ENCODE measurements at places on chromosomes 13 and 19. TPM values are rescaled to one million over a fixed set of nuclear protein-coding genes. Genes with fewer than 3 reads are reported as not detected.

Gene CEACAM4
- total RNA-seq: not detected

DNA sequence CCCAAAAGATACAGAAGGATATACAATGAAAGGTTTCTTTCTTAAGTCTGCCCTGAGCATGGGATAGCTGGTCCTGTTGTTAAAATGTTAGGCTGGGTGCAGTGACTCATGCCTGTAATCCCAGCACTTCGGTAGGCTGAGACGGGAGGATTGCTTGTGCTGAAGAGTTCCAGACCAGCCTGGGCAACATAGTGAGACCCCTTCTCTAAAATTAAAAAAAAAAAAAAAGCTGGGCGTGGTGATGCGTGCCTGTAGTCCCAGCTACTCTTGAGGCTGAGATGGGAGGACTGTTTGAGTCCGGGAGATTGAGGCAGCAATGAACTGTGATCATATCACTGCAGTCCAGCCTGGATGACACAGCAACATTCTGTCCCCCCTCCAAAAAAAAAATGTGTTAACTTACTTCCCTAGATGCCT is 52.5 kb upstream of the SHKBP1 start:
- H3K36me3 ChIP-seq: no peaks in the 10 kb centered on the region
- no peak overlapping the region for H3K4me3 ChIP-seq
- peaks cover 5% of the 10 kb centered on the region for H3K4me1 ChIP-seq
- no peak for DNase-seq

Gene LAIR1
- total RNA-seq: 71.6 TPM

Gene ZNF541
- 0.40 TPM for total RNA-seq

Gene UNC13A
- total RNA-seq: 0.02 TPM

DNA sequence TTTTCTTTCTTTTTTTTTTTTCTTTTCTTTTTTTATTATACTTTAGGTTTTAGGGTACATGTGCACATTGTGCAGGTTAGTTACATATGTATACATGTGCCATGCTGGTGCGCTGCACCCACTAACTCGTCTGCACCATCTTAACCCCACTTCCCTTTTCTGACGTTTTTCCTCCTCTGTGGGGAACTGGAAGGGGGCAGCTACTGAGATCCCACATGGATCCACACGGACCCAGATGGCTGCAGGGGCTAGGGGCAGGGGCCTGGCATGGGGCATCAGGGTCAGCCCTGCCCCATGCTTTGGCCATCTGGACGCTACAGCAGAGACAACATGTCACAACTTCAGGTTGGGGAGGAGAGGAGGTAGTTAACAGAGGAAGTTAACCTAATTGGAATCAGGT is 54.3 kb downstream of the RUBCNL start:
- H3K27ac ChIP-seq: no peak overlapping the region
- H3K4me3 ChIP-seq: no peak overlapping the region
- peaks cover 42% of the 10 kb centered on the region for H3K4me1 ChIP-seq
- peaks cover 8% of the 10 kb centered on the region for H3K27me3 ChIP-seq
- DNase-seq: no peak
- H3K36me3 ChIP-seq: peaks cover 6% of the 10 kb centered on the region

Gene DDX39A
- total RNA-seq: 311 TPM

- H3K4me1 ChIP-seq: peaks cover 3% of the 10 kb centered on the region
- peaks cover 20% of the 10 kb centered on the region for H3K36me3 ChIP-seq
- no peak overlapping the region for H3K27ac ChIP-seq
- H3K27me3 ChIP-seq: no peaks in the 10 kb centered on the region
Measured at GRCh38 chr19:2214251-2214650, 21.9 kb downstream of the PLEKHJ1 start.

GRCh38 chr19:2201473-2202148 is 34.5 kb downstream of the PLEKHJ1 start:
- H3K36me3 ChIP-seq: peaks cover 9% of the 10 kb centered on the region
- no peaks in the 10 kb centered on the region for H3K27me3 ChIP-seq
- no peak overlapping the region for H3K4me3 ChIP-seq
- H3K27ac ChIP-seq: no peak overlapping the region
- no peak for DNase-seq

DNA sequence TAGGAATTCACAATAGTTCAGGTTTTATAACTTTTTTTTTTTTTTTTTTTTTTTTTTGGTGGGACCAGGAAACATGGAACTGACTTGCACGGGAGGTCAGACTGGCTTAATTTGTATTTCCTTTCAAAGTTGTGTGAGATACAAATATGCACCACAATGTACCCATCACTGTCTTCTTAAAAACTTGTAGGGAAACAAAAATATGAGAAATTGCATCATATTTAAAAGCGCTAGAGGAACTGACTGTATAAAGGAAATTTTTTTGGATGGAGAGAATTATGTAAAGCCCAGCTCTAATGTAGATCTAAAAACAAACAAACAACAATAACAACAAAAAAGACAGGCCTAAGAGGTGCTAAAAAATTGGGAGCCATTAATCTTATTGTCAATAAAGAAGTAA is 246.5 kb downstream of the DCT start:
- H3K27me3 ChIP-seq: peaks cover 6% of the 10 kb centered on the region
- H3K4me1 ChIP-seq: peaks cover 16% of the 10 kb centered on the region
- no peak overlapping the region for H3K27ac ChIP-seq
- H3K36me3 ChIP-seq: no peaks in the 10 kb centered on the region

GRCh38 chr13:99983499-99984401 is 2.2 kb downstream of the ZIC2 start:
- peak overlapping the region; percentile 41 for H3K4me3 ChIP-seq
- peak overlapping the region; percentile 75 for H3K27ac ChIP-seq
- H3K27me3 ChIP-seq: peaks cover 63% of the 10 kb centered on the region
- DNase-seq: no peak
- peaks cover 20% of the 10 kb centered on the region for H3K4me1 ChIP-seq

GRCh38 chr13:60790620-60791019 is 393.6 kb downstream of the TDRD3 start:
- DNase-seq: no peak
- no peaks in the 10 kb centered on the region for H3K27me3 ChIP-seq
- no peak overlapping the region for H3K27ac ChIP-seq
- no peak overlapping the region for H3K4me3 ChIP-seq

Gene GEMIN7
- 34.4 TPM for total RNA-seq

Gene CGB1
- not detected for total RNA-seq

- H3K27ac ChIP-seq: no peak overlapping the region
- H3K4me1 ChIP-seq: peaks cover 39% of the 10 kb centered on the region
- DNase-seq: no peak
- no peak overlapping the region for H3K4me3 ChIP-seq
Measured at GRCh38 chr19:1860042-1860775, 3.2 kb downstream of the KLF16 start.

GRCh38 chr19:14496029-14496833 is at the start of gene GIPC1:
Gene GIPC1, minus strand, starts transcription at chr19:14496127. Its CDS starts 13,151 bp downstream, at chr19:14482976.
- peak within 1 kb of the TSS; percentile 78 for H3K4me3 ChIP-seq
- H3K4me1 ChIP-seq: peaks cover 18% of the 10 kb centered on the region
- H3K36me3 ChIP-seq: peaks cover 2% of the 10 kb centered on the region
- DNase-seq: peak; percentile 83
- peaks cover 7% of the 10 kb centered on the region for H3K27me3 ChIP-seq
- H3K27ac ChIP-seq: peak within 1 kb of the TSS; percentile 24

DNA sequence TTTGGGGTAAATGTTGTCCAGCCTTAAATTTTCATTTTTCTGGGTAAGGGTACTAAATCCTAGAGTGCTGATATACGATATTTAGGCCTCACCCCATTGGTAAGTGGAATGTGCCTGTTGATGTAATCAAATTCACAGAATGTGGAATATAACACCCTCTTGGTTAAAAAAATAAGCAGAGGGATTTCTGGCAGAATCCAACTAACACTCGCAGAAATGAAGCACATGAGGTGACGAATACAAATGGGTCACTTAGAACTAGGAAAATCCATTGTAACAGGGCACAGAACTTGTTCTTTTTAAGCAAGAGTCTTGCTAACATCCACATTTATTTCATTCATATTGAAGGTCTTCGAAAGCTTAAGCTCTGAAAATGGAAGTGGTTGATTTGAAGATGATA is 320.3 kb downstream of the SHISA2 start:
- no peaks in the 10 kb centered on the region for H3K36me3 ChIP-seq
- H3K27ac ChIP-seq: no peak overlapping the region
- H3K4me3 ChIP-seq: no peak overlapping the region
- peaks cover 8% of the 10 kb centered on the region for H3K27me3 ChIP-seq
- DNase-seq: no peak

Gene CYP2A6
- not detected for total RNA-seq

DNA sequence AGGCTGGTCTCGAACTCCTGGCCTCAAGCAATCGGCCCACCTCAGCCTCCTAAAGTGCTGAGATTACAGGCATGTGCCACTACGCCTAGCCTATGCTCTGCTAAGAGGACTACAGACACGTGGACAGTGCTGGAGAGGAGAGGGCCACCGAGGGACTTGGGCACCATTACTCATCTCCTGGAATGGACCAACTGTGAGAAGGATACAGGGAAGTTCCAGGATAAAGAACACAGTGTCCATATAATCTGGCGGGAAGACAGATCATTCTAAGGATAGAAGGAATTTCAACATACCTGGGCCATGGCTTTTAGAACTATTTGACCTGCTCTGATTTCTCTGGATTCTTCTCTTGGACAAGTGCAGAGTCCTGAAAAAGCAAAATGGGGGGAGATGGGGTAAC is 12.8 kb downstream of the ZNF565 start:
- no peak for DNase-seq
- no peaks in the 10 kb centered on the region for H3K36me3 ChIP-seq
- H3K4me1 ChIP-seq: no peaks in the 10 kb centered on the region

Gene SELENOV
- not detected for total RNA-seq

Gene IGFL1
- total RNA-seq: not detected

DNA sequence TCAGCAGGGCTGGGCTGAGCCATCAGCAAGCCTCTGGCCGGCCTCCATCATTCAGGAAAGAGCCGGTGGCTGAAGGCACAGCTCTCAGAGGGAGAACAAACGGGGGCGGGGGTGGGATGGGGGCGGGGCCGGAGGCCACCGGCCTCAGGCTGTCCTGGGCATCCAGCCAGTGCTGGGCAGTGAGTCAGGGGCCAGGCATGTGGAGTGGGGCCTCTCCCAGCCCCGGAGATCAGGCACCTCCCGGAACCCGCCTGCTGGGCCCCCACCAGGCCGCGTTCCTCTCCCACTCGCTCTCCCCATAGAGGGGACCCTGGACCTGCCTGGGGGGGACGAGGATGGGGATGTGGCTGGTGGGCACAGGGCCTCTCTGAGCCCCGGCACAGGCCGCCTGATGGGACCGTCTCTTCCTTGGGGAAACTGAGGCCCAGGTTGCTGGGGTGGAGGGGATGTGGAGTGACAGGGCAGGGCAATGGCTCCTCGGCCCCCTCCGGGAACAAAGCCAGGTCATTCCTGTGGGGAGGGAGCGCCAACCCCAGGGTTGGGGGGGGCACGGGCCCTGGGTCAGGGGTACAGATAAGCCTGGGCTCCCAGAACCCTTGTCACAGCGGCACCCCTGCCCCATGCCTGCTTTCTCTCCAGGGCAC is 12.9 kb downstream of the SPC24 start:
- H3K27me3 ChIP-seq: no peaks in the 10 kb centered on the region
- H3K36me3 ChIP-seq: peaks cover 20% of the 10 kb centered on the region
- H3K27ac ChIP-seq: no peak overlapping the region

Gene CATSPERD
- not detected for total RNA-seq

DNA sequence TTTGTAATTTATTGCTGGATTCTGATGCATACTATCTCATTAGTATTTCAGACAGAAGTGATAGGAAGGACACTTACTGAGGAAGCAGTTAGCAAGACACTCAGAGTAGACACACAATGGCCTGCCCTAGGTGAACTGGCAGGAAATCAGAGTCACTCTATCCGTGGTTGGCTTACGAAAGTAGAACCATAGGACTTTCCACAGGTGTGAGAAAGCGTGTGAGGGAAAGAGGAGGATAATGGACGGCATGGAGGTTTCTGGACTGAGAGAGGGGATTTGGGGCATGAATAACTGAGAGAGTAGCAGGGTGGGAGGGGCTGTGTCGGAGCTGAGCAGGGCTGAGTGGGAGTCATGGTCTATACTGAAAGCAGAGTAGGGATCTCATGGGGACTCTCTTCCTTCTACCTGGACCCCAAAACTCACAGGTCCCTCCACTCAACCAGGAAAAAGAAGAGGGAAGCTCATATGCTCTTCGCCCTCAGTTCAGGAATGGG is 18.7 kb upstream of the EID2 start:
- H3K4me1 ChIP-seq: peaks cover 23% of the 10 kb centered on the region
- DNase-seq: peak; percentile 48
- no peaks in the 10 kb centered on the region for H3K36me3 ChIP-seq
- peak overlapping the region; percentile 48 for H3K4me3 ChIP-seq
- peak overlapping the region; percentile 68 for H3K27ac ChIP-seq

Measured in activated CD8-positive, alpha-beta memory T cell treated with anti-CD3 and anti-CD28 coated beads, Interleukin-2, amount 10 ng/mL, durations not matched to agents 7 days and 5 days (primary cell).